ENCODE measurements at places on chromosomes 2 and 18.
A peak's percentile ranks its signal among the peaks of the same experiment; 100 is the strongest.

GRCh38 chr18:75070625-75071483, 138.1 kb downstream of the PTGR3 start:
- DNase-seq, result no peak

GRCh38 chr2:23563673-23564614, 179.0 kb downstream of the KLHL29 start:
- DNase-seq, result no peak

DNA sequence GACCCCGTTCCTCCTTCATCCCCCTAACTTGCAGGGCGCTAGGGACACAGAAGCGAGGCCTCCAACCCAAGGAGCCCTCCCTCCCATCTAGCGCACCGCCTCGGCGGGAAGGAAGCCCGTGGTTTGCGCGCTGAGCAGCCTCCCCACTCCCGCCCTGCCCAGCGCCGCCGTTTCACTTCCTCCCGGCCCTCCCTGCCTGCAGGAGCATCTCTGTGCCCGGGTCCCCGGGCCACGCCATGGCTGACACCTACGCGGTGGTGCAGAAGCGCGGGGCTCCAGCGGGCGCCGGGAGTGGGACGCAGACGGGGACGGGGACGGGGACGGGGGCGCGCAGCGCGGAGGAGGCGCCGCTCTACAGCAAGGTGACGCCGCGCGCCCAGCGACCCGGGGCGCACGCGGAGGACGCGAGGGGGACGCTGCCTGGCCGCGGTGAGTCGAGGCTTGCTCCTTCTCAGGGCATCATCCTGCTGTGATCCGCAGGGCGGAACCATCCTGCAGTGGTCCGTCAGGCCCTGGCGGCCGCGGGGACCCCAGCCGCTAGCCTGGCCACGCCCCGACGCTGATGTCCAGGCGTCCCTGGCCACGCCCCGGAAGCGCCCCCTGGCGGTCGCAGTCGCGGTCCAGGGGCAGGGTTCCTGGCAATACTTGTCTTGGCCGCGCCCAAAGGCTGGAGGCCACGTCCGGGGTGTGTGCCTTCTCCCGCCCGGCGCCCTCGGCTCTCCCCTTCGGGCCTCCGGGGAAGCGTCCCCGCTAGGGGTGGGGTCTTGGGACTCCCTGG, 16.4 kb downstream of the PTPN18 start:
- DNase-seq, result peak; percentile 95

GRCh38 chr2:45681675-45682074, 30.2 kb downstream of the PRKCE start:
- DNase-seq, result no peak

GRCh38 chr2:19031642-19032041, 326.8 kb downstream of the OSR1 start:
- no peak for DNase-seq

GRCh38 chr2:68837164-68837860, 33.9 kb downstream of the BMP10 start:
- peak; percentile 47 for DNase-seq

GRCh38 chr2:234823196-234823876, 128.5 kb upstream of the SH3BP4 start:
- no peak for DNase-seq

GRCh38 chr2:191641609-191642008, 36.3 kb upstream of the NABP1 start:
- no peak for DNase-seq

DNA sequence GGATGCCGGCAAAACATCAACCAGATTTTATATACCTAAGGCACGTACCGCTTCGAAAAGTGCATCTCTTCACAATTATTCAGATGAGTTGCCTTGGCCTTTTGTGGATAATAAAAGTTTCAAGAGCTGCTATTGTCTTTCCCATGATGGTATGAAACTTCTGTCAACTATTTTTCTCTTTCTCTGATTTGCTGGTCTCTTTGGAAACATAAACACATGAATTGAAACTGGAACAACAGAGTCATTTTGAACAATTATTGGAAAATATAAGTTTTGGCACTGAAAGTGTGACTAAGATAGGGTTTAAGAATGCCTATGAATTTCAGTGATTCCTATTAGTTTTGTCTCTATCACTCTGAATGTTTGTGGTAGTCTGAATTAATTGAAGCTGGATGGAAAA, 109.9 kb downstream of the DPP4 start:
- no peak for DNase-seq

- no peak for DNase-seq
Observed at GRCh38 chr2:190858817-190859216, 21.8 kb upstream of the GLS start.

DNA sequence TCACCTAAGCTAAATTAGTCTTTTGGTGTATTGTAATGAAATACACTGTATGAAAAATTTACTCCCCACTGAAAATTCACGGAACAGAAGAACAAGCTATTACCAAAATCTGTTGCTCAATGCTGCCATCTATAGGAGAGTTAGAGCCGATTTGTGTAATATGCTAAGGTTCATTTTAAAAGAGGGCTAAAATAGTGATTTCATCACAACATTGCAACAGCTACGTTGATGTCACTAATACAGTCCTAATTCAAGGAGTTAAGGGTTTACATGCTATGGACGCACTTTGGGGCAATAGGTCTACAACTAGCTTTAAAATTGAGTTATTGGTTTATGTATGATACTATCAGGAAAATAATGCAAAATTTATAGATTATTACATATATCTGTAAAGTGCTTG, 3.0 kb upstream of the IRS1 start:
- DNase-seq, result peak; percentile 7

DNA sequence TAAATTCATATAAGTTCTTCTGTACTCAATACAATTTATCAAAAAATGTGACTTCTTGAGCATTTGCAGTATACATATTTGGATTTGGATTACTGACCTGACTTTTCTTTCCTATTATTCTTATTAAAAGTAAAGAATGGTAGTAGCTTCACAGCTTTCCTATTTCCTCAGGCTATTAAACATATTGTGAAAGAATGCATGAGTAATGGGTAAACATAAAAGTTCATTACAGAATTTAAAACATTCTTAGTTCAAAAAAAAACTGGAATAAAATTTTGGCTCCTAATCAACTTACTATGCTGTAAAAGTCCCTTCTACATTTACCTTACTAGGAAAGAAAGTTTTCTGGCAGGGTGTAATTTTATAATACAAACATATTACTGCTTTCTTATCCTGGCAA, 27.3 kb upstream of the C2orf66 start:
- no peak for DNase-seq

GRCh38 chr2:223971-224760, 39.7 kb downstream of the SH3YL1 start:
- no peak for DNase-seq

GRCh38 chr2:217988014-217988839, 14.6 kb downstream of the TNS1 start:
- DNase-seq, result peak; percentile 40

DNA sequence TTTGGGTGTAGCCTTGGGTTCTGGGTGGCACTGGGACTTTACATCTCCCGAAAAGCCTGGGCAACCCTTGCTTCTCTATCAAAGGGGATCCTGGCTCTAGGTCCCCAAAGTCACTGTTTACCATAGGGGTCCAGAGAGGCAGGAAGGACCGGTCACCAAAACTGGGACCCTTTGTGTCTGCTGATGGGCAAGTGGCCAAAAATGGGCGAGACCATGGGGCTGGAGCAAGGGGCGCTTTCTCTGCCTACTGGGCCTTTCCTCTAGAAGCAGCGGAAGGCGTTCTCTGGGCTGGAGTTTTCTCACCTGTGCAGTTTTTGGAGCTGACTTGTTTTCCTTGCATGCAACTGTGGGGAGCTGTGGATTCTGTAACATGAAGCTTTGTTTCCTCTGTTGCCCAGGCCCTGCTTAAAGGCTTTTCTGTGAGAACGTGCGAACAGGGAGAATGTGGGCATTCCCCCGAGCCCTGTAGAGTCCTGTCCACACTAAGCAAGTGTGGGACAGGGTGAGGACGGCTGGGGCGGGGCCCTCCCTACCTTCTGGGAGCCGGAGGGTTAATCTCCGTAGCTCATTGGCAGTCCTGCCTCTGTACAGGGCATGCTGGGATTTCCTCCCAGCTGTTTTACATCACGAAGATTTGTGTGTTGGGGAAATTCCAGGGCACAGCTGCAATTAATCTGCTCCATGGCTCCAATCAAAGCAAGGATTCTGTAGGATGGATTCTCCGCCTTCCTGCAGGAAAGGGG, 50.2 kb downstream of the TGOLN2 start:
- no peak for DNase-seq

- no peak for DNase-seq
Observed at GRCh38 chr2:180222644-180223043, 215.5 kb upstream of the CWC22 start.

GRCh38 chr2:190017837-190018236, 44.7 kb downstream of the MSTN start:
- no peak for DNase-seq

GRCh38 chr2:216713691-216714336, 18.5 kb upstream of the IGFBP5 start:
- no peak for DNase-seq

DNA sequence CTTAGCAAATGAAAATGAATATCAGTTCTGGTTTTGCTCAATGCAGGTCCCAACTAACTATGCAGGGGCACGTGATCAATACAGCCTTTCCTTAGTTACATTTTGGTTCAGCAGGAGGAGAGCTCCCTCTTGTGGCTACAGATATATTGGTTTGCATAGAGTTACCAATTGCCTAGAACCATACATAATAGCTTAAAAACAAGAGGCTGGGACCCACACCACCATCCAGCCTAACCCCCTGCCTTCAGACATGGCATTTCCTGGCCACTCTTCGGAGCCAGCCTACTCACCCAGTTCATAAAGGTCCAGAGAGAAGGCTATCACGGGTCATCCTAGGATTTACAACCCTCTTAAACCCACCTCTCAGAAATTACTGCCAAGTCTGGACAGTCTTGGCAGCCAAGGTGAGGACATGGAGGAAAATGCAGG, 10.5 kb downstream of the CCDC93 start:
- DNase-seq, result peak; percentile 70

DNA sequence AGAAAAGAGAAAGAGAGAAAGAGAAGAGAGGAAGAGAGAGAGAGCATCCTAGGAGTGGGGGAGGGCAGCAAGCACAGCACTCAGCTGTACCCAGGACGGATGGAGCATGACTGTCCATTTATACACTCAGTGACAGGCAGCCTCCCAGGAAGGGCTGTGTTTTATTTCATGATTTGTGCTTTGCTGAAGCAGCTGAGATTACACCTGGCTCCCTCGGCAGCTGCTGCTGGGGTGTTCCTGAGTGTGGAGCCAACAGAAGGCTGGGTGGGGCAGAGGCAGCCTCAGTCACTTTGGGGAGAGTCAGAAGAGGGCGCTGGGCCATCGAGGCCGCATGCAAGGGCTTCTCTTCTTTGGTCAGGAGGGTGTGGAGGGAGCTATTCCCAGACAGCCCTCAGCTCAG, 47.8 kb upstream of the TEX51 start:
- no peak for DNase-seq

GRCh38 chr2:236546561-236547002, 23.0 kb upstream of the ACKR3 start:
- DNase-seq, result no peak

DNA sequence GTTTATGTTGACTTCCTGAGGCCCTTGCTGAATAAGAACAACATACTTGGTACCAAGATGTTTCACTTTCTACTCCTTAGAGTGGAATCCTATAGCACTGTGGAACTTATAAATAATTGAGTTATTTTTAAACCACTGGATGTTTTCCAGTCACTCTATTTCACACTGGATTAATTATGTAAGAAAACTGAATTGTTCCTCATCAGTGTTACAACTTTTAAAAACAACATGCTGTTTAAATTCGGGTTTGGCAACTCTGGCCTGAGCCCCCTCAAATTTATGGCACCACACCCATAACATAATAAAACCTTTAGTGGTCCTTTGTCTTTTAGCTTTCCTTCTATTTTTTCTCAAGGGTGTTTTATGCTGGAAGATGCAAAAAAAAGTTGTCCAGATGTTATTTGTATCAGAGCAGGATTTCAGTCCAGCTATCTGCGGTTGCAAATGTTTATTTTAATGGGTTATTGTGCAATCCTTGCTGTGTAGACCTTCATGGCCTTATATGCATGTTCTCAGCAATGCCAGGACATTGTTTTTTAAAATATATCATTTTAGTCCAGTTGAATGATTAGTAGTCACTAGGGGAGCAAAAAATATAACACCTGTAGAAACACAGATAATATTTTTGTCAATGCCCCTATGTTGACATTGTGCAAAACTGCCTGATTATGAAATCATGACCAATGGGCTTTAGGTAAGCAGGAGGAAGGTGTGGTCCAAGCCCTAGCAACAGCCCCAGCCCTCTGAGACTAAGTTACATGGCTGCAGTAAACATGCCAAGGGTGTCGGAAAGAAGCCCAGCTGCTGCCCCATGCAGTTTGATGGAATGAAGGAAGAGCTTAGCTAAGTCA, 638.0 kb upstream of the ZEB2 start:
- no peak for DNase-seq

DNA sequence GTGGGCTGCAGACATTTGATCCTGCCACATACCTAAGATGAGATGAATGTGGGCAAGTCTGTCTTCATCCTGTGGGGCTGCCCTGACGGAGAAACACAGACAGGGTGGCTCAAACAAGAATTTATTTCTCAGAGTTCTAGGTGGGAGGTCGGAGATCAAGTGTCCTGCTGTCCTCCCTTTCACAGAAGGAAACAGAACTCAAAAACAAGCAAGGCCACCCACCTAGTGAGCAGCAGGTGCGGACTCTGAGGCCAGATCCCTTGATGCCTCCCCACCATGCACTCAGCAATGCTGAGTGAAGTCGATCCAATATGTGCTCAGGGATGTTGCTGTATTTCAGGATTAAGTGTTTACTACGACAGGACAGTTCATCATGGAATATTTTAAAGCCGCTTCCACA, 63.0 kb upstream of the SNTG2 start:
- DNase-seq, result no peak

DNA sequence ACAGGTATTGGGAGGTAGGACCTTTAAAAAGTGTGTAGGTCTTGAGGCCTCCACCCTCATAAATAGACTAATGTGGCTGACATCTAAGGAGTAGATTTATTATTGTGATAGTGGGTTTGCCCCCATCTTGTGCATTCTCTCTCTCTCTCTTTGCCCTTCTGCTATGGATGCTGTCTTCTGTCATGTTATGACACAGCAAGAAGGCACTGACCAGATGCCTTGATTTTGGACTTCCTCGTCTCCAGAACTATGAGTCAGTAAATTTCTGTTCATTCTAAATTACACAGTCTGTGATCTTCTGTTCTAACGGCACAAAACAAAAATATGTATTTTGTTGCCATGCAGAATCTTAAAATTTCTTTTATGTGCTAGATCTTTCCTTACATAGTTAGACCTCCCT, 66.9 kb downstream of the ATAD2B start:
- no peak for DNase-seq

DNA sequence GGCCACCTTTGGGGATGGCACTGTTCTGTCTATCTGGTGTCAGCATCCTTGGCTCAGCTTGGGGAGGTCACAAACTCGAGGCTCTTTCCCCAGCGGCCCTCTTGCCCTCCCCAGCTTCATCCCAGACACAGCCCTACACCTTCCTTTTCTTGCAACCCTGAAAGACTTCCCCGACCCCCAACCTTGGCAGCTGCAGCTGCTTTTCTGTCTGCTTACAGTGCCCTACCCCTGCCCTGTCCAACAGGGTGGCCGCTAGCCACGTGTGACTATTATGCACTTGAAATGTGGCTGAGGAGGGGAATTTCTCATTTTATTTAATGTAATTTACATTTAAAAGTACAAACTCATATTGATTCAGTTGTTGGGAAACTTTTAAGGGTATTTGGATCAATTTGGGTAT, 41.3 kb downstream of the NGEF start:
- DNase-seq, result no peak
